ENCODE measurements at places on chromosomes 3 and 15. TPM values are rescaled to one million over a fixed set of nuclear protein-coding genes. Genes with fewer than 3 reads are reported as not detected.
A peak's percentile ranks its signal among the peaks of the same experiment; 100 is the strongest.

The ATP13A5 gene
- total RNA-seq, result not detected

The ROPN1 gene
- not detected for total RNA-seq

The C3orf85 gene
- not detected for total RNA-seq

The DUOXA2 gene
- not detected for total RNA-seq

The HDC gene
- not detected for total RNA-seq

The STRIT1 gene
- not detected for total RNA-seq

The SLC49A4 gene
- total RNA-seq, result 20.8 TPM

The SAMMSON gene
- total RNA-seq, result 2.1 TPM

The SLC28A1 gene
- not detected for total RNA-seq

- H3K36me3 ChIP-seq, result no peaks in the 10 kb centered on the region
- no peaks in the 10 kb centered on the region for H3K27me3 ChIP-seq
These were observed 35.2 kb downstream of the CPN2 start for GRCh38 chr3:194315965-194316361.

- H3K27ac ChIP-seq, result no peak overlapping the region
- H3K4me3 ChIP-seq, result no peak overlapping the region
- no peaks in the 10 kb centered on the region for H3K4me1 ChIP-seq
These were observed 299.6 kb downstream of the UNC13C start for GRCh38 chr15:54277834-54278233.

DNA sequence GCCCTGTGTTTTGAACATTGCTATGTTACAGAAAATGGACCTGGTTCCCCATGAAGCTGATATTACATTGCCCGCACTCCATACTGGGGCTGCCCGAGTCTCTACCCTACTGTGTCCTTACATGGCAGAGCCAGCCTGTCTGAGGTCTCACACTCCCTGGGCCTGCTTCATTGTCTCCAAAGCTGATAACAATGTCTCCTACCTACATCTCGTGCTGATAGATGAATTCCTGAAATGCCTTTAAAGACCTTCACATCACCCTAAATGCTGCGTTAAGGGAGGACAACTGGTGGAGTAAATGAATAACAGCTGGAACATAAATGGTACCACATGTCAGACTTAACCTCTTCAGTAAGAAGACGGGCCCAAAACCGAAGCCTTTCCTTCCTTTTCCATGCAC lies 62.9 kb upstream of the PTX3 start:
- DNase-seq, result no peak
- H3K4me3 ChIP-seq, result no peak overlapping the region
- no peak overlapping the region for H3K27ac ChIP-seq
- H3K36me3 ChIP-seq, result no peaks in the 10 kb centered on the region
- peaks cover 26% of the 10 kb centered on the region for H3K4me1 ChIP-seq

- H3K4me3 ChIP-seq, result no peak overlapping the region
- H3K4me1 ChIP-seq, result peaks cover 4% of the 10 kb centered on the region
- no peak overlapping the region for H3K27ac ChIP-seq
- peak; percentile 22 for DNase-seq
These were observed 78.4 kb upstream of the RASGRF1 start for GRCh38 chr15:79168922-79169456.

DNA sequence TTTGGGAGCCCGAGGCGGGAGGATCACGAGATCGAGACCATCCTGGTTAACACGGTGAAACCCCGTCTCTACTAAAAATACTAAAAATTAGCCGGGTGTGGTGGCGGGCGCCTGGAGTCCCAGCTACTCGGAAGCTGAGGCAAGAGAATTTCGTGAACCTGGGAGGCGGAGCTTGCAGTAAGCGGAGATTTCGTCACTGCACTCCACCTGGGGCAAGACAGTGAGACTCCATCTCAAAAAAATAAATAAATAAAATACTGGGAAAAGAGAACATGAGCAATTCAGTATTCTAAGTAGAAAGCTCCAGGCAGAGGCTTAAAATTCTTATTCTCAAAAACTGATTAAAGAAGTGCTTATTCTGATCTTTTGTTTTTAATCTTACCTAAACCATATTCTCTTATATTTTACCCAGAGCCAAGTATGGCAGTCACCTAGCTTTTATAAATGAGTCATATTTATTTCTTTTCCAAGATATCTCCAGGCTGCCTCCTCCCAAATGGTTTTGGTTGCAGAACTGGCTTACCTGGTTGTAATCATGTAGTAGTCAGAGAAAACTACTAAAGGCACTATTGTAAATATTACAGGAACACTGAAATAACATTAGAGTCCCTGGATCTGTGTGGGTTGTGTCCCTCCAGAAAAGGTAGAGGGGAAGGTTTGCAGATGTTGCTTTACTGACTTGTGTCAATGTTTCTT lies 45.8 kb upstream of the DYNC1LI1 start:
- no peak for DNase-seq
- H3K4me1 ChIP-seq, result no peaks in the 10 kb centered on the region
- no peaks in the 10 kb centered on the region for H3K36me3 ChIP-seq
- H3K27me3 ChIP-seq, result no peaks in the 10 kb centered on the region

DNA sequence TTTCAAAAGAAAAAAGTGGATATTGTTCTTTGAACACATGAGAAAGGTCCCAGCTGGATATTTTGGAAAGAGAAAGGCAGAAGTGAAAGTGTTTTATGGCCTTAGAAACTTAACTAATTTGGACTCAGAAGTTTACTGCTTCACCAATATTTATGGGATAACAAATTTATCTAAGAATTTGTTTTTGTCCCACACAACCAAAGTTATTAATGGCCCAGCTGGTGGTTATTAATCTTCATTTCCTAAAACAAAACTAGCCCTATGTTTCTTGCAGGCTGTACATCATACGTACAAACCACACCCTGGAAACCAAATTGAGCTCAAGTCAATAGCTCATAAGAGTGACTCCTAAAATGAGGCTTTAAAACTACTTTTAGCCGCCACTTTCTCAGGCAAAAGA lies 372.9 kb upstream of the LMCD1 start:
- no peak overlapping the region for H3K4me3 ChIP-seq
- H3K27me3 ChIP-seq, result no peaks in the 10 kb centered on the region
- H3K4me1 ChIP-seq, result no peaks in the 10 kb centered on the region
- no peak overlapping the region for H3K27ac ChIP-seq
- no peak for DNase-seq
- H3K36me3 ChIP-seq, result no peaks in the 10 kb centered on the region

- H3K36me3 ChIP-seq, result no peaks in the 10 kb centered on the region
- H3K4me3 ChIP-seq, result no peak overlapping the region
- no peak for DNase-seq
- H3K27me3 ChIP-seq, result no peaks in the 10 kb centered on the region
- no peaks in the 10 kb centered on the region for H3K4me1 ChIP-seq
These were observed 99.2 kb upstream of the MLF1 start for GRCh38 chr3:158471639-158472294.

DNA sequence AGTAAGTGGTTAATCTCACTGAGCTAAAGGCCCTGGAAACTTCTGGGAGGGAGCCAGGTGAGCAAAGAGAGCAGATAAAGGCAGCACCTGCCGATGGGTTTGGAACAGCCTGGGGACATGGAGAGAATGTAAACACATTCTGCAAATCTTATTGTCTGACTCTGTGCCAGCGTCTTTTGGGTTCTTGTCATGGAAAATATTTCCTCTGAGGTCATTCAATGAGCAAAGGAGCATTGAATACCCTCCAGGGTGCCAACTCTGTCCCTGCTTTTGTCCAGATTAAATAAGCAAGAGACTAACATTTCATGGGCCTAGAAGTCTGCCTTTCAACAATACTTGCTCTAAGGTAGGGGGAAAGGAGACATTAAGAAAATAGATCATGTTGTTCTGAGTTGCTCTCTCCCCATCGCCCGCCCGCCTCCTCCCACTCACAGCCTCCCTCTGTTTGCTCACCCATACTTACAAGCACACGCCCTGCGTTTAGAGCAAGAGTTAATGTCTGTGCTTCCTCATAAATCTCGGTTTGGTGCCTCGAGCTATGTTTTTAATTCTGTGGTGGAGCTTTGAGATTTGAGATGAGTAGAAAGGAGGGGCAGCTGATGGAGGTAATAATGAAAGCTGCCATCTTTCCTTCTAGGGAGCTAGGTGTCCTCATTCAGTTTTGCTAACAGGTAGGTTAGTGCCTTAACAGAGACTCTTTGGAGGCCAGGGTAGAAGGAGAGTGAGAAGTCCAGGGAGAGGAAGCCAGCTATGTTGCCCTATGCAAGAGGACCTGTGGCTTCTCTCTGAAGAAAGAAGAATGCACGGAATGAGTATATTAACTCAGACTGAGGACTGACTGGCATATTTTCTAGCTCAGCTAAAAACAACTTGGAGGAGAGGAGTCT lies 132.9 kb downstream of the TPRG1 start:
- H3K27me3 ChIP-seq, result no peaks in the 10 kb centered on the region
- no peak overlapping the region for H3K4me3 ChIP-seq
- peaks cover 15% of the 10 kb centered on the region for H3K4me1 ChIP-seq
- no peak overlapping the region for H3K27ac ChIP-seq
- DNase-seq, result peak; percentile 93

DNA sequence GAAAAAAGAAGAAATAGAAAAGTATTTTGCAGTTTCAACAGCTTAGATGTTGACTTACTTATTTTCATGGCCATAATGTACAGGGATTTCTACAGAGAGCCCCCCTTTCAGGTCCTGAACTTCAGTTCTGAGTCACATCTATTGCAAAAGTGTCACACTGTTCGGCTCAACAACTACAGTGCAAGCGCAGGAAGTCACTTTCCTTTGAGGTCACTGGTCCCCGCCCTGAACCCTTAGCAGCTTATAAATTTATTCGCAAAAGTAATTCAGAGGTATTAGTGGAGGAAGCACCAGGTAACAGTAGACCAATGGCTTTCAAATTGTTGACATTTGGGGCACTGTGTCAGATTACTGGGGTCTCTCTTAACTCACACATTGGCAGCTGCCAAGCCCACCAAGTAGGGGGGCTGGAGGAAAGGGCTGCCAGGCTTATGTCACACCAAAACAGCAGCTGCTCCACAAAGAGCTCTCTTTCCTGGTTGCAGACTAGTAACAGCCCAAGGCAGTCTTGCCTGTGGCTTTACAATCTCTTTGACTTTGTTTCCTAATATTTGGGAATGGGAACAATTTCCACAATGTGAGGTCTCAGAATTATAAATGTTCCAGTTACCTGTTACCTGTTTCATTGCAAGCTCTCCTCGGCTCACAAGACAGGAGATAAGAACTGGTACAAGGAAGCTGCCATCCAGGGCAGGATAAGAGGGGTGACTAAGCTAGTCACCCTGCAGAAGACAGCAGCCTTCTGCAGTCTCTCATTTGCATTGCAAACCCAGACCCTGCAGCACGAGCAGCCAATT lies 130.2 kb upstream of the STRIT1 start:
- no peak overlapping the region for H3K27ac ChIP-seq
- no peaks in the 10 kb centered on the region for H3K36me3 ChIP-seq
- no peaks in the 10 kb centered on the region for H3K27me3 ChIP-seq

DNA sequence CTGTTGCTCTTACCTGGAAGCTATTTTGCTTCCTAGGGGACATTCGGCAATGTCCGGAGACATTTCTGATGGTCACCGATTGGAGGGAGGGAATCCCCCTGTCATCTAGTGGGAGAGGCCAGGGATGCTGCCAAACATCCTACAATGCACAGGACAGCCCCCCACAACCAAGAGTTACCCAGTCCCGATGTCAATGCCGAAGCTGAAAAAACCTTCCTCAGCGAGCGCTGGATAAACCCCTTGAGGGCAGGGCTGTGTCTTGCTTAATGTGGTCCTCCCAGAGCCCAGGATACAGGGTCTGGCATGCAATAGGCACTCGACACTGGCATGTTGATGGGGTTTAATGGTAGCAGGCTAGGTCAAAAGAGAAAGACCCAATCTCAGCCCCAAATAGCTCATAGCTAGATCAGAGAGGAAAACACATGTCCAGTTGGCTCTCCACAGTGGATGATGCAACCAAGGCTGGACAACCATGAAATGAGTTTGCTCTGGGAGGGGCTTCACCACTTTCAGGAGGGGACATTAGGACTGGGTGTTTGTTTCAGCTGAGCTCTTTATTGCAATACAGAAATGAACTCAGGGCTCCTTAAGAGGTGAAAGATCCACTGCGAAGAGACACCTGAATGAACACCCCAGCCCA lies 16.5 kb upstream of the PAQR5 start:
- no peaks in the 10 kb centered on the region for H3K36me3 ChIP-seq
- no peaks in the 10 kb centered on the region for H3K27me3 ChIP-seq
- no peaks in the 10 kb centered on the region for H3K4me1 ChIP-seq

DNA sequence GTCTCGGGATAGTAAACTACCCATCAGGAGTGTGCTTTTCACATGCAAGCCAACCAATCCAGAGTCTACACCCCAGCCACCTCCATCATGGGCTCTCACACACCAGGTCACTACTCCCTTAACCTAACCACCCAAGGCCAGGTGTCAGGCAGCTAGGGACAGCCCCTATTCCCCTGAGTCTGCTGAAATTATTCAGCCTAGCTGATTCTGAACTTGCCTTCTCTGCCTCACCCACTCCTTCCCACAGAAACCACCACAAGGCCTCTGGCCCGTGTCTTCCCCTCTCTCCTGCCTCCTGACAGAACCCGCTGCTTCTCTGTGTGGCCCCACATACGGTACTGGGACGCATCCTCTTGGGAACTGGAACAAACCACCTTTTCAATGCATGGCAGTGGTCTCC lies 82.1 kb downstream of the PCSK6 start:
- H3K4me3 ChIP-seq, result no peak overlapping the region
- no peaks in the 10 kb centered on the region for H3K4me1 ChIP-seq
- H3K27ac ChIP-seq, result no peak overlapping the region
- no peaks in the 10 kb centered on the region for H3K27me3 ChIP-seq
- no peak for DNase-seq
- no peaks in the 10 kb centered on the region for H3K36me3 ChIP-seq

DNA sequence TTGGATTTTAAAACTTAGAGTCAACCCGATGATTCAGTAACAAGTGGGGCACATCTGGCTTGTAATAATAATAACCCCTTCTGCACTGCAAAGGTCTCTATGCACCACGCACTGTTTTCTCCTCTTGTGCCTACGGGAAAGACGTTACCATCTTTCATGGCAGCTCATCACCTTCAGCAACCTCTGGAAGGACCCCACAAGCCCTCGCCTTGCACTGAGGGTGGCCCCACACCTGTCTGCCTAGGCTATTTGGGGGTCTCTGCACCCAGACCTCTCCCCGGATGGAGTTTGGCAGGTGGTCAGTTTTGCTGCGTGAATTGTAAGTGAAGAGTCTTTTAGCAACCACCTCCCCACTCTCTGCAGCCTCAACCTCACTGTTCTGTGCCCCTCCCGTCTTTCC lies 138.6 kb upstream of the MEF2A start:
- H3K4me1 ChIP-seq, result no peaks in the 10 kb centered on the region
- H3K4me3 ChIP-seq, result no peak overlapping the region

- H3K4me1 ChIP-seq, result peaks cover 12% of the 10 kb centered on the region
- no peak overlapping the region for H3K4me3 ChIP-seq
- H3K27me3 ChIP-seq, result no peaks in the 10 kb centered on the region
- H3K27ac ChIP-seq, result no peak overlapping the region
- H3K36me3 ChIP-seq, result no peaks in the 10 kb centered on the region
These were observed 57.8 kb downstream of the RIOX2 start for GRCh38 chr3:97914388-97914787.

DNA sequence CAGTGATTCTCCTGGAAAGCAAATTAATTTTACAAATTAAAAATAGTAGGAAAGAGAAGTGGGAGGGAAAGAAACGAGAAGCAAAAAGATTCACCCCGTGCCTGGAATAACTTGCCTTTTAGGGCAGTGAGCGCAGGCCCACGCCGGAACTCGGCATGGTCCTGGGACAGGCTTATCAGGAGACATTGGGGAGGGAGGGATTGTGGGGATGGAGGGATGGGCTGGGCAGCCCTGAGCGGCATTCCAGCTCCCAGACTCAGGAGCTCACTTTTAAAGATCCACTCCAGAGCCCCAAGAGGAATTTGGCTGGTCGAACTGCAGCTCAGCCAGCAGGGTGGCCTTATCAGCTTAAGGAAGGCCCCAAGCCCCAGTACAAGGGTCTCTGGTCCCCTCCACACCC lies 117.9 kb downstream of the ADCY5 start:
- peak; percentile 7 for DNase-seq
- H3K27ac ChIP-seq, result no peak overlapping the region
- peaks cover 27% of the 10 kb centered on the region for H3K4me1 ChIP-seq

All from body of pancreas (tissue), 4 donors.